ENCODE measurements at places on chromosomes 11 and 22.

- DNase-seq, result no peak
Observed at GRCh38 chr11:27355575-27356104, 7.4 kb downstream of the CCDC34 start.

DNA sequence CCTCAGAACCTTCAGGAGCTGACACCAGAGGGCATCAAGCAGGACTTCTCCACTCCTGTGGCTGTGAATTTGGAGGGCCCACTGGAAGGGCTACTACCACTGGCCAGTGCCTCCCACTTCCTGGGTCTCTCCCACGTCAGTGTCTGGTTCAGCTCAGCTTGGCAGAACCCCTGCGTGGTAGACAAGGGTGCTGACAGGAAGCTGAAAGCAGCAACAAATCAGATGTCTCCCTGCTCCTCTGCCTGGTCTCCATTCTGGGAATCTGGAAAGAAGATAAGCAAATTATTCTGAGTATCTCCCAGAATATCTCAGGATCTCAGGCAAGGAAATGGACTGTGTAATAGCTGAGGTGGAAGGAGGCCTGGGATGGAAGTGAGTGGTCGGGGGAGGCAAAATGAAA, 61.5 kb downstream of the TMPRSS5 start:
- DNase-seq, result no peak

DNA sequence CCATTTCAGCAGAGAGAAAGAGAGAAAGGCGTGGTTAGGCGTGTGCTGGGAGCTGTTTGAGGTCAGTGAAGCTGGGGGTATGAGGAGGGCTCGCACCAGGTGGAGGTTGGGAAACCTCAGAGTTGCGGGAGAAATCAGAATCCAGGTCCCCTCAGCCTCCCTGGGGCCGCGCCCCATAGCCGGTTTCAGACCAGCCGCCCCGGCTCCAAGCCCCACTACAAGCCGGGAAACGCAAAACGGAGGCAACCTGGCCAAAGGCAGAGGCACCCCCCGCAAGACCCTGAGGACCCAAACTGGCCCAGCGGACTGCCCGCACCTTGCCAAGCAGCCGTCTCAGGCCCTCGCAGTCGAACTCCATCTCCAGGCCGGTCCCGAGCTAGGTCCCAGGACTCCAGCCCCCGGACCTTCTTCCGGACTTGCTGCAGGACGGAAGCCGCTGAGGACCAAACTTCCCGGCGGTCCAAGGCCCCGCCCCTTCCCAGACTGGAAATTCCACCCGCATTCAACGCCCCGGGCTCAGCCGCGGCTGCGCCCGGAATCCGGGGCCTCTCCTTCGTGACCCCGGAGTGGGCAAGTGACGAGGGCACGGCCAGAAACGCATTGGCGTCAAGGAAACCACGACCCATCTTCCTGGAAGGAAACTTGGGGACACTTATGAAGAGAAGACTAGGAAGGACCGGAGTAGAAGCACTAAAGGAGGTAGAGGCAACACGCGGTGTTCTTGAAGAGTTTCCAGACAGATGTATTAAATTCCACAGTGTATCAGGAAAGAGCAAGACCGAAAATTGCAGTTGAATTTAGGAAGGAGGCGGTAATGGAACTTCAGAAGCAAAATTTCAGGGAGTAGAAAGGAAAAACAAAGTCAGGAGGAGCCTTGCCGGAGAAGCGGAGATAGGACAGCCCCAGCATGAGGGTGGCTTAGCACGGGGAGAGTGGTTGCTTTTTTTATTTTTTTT, at the start of gene UEVLD:
TSS of gene UEVLD (minus strand) at position 438 of the 956 bp plus-strand sequence. CDS start at position 358, 80 bp downstream.
- no peak for DNase-seq

DNA sequence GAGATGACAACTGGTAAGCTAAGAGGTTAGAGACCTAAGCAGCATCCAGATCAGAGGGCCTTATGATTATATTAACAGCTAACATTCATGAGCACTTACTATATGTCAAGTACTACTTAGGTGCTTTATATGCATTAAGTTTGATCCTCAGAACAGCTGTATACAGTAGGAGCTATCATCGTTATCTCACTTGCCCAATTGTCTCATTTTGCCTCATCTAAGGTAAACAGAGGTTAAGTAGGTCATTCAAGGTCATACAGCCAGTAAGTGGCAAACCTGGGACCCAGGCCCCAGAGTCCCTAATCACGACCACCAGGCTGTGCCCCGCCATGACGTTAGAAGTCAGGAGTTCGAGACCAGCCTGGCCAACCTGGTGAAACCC, 4.6 kb upstream of the POLR3H start:
- no peak for DNase-seq

DNA sequence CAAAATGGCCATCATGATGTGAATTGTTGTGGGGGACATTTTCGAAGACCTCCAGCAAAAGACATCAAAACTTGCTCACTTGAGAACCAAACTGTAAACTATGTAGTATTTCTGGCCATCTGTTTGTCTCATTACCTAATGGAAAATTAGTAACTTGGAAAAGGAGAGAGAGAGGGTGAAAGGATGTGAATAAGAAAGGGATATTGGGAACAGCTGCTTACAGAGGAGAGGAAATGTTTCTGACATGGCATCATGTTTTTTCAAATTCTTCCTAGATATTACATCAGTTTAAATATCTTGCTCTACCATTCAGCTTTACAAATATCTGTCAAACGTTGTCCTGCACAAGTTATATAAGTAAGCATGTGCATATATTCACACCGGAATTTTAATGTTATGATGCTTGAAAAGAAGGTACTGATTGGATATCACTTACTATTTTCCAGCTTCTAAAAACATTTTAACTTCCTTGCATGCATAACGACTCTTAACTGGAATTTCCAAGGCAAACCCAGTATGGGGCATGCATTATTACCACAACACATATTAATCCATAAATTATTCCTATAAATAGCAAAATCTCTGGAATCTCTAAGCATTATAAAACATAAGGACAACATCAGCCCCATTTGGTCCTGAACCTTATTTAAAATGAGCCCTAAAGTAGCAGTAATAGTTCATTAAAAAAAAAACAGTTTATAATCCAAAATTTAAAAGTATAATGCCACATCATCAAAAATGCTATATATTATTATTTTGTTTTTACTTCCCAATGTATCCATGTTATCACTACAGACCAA, 20.0 kb downstream of the GUCY1A2 start:
- no peak for DNase-seq

- DNase-seq, result no peak
Observed at GRCh38 chr11:5369789-5370188, 13.8 kb upstream of the OR51M1 start.

DNA sequence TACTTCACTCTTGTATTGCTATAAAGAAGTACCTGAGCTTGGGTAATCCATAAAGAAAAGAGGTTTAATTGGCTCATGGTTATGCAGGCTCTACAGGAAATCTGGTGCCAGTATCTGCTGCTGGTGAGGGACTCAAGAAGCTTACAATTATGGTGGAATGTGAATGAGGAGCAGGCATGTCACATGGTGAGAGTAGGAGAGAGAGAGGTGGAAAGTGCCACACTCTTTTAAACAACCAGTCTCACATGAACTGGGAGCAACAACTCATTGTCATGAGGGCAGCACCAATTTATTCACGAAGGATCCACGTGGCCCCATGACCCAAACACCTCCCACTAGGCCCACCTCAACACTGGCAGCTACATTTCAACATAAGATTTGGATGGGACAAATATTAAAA, 24.6 kb upstream of the IGLL5 start:
- no peak for DNase-seq

DNA sequence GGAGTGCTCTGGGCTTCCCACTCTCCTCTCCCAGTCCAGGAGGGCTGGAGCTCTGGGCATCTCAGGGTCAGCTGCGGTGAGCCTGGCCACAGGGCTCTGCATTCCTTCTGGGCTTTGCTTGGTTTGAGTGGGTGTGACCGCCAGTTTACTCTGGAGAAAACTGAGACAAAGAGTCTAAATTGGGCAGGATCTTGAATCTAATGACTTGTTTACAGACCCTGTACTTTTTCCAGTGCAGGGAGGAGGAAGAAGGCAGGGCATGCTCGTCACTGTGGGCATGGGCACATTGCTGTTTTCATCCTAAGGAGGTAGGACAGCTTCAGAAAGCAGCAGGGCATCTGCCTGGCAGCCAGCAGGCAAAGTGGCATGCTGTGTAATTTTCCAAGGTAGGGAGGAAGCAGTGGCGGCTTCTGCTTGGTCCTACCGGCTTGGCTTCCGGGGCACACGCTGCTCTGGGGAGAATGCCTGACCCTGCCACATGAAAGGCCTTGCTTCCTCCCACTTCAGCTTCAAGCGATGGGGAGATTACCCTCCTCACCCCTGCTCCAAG, 22.9 kb downstream of the FLI1 start:
- DNase-seq, result no peak

- no peak for DNase-seq
Observed at GRCh38 chr22:41768430-41768829, 32.0 kb upstream of the CCDC134 start.

DNA sequence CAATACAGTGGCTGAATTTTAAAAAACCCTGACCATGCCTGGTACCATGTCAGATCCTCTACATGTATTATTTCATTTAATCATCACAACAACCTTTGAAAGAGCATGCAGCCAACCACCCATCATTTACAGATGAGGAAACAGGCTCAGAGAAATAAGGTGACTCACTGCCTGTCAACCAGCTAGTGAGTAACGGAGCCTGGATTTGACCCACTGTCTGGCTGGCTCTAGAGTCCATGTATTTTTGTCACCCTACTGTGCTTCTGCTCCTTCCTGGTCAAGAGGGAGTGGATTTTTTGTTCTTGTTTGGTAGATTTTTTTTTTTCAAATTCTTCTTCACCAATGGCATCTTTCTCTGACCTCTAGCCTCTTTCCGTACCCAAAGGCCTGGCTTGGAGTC, 77.4 kb downstream of the CWC15 start:
- DNase-seq, result no peak

DNA sequence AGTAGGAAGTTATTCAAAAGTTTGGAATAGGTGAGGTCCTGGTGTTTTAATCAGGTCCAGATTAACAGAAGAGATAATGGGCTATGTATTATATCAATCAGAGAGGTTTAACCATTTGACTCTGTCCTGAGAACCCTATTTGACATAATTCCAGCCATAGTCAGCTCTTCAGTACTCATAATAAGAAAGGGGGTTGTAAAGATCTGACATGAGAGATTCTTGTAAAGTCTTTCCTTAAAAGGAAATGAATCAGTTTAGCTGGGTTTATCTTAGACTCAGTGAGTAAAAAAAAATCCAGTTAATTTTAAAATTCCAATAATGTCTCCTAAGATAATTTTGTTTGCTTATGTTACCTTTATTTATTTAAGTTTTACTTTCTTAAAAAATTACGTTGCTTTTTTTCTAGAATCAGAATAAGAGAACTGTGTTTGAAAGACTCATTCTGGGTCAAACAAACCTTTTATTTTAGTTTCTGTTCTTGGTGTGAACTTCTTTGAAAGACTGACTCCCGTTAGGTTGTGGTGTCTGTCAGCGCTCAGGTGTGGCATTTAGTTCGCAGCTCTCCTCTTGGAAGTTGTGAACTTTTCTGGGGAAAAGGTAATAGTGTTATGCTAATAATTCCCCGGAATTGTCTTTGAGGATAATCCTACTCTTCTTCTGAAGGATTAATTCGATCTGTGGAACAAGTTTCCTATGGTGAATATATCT, 20.5 kb downstream of the NUCB2 start:
- no peak for DNase-seq

- no peak for DNase-seq
Observed at GRCh38 chr11:32529994-32530588, 53.5 kb upstream of the EIF3M start.

DNA sequence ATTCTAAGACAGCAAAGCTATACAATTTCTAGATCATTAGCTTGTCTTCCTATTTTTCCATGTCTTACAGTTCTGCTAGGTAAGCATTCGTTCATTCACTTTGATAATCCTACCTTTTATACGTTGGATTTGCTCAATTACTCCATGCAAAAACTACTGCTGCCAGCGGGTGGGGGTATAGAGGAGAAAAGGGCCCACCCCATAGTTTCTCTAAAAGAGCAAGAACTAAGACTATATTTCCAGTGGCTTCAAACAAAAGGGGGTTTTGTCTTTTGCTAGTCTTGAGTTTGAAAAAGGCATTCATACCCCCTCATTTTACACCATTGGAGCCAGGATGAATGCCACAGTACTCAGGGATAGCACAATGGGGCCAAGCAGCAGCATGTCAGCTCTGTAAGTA, 155.7 kb downstream of the WT1 start:
- no peak for DNase-seq

DNA sequence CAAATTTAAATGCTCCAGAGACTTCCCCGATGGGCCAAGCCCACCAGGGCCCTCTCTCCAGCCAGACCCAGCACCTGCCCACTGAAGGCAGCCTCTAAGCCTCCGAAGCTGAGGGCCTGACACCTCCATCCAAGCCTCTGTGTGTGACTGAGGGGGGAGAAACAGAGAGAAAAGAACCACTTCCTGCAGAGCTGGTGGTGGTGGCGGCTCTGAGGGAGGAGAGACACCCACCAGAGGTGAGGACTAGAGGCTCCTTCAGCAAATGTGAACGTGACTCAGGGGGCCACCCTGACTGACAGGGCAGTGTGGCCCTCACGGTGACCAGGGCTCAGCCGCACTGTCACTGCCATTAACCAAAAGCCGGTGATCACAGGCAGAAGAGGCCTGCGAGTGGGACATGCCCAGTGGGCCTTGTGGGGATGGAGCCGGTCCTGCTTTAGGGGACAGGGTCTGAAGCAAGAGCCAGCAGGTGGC, 31.0 kb upstream of the CD5 start:
- DNase-seq, result no peak

- no peak for DNase-seq
Observed at GRCh38 chr11:7599209-7599608, 74.1 kb downstream of the CYB5R2 start.

DNA sequence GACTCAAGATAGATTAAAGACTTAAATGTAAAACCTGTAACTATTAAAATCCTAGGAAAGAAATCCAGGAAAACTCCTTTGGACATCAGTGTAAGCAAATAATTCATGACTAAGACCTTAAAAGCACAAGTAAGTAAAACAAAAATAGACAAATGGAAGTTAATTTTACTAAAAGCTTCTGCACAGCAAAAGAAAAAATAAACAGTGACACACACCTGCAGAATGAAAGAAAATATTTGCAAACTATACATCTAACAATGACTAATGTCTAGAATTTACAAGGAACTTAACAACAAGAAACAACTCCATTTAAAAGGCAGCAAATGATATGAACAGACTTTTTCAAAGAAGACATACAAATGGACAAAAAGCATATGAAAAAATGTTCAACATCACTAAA, 359.1 kb downstream of the LUZP2 start:
- no peak for DNase-seq

Measured in DMS 273 treated with DMSO at 0.1 percent for 48 hours (cell line).